Left lobe of liver (tissue), 2 donors: ENCODE measurements at places on chromosomes 7 and 10. TPM values are rescaled to one million over a fixed set of nuclear protein-coding genes. Genes with fewer than 3 reads are reported as not detected.
A peak's percentile ranks its signal among the peaks of the same experiment; 100 is the strongest.

DNA sequence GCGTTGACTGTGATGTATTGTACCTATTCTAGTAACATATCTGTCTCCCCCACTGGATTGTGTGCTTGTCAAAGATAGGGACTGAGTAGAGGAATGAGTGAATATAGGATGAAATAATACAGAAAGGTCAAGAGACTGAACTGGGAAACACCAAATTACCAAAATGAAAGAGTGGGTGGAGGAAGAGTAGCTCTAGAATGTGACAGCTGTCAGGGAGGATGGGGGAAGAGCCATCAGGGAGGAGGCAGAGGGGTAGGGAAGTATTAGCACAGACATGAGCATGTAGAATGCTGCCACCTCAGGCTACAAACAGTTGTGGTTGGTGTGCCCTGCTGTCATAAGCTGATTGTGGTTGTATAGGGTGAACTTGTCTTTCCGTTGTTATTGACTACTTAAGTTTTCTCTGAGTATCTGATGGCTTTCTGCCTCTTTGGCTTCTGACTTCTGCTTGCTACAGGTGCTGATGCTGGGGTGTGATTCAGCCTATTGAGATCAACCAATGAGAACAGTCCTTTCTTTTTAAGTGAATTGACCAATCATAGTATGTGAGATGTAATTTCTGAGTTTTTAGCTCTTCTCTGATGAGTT is 5.6 kb downstream of the CCSER2 start:
- no peak for DNase-seq

GRCh38 chr10:119161680-119162451 is 3.6 kb downstream of the SFXN4 start:
- peak; percentile 65 for DNase-seq

DNA sequence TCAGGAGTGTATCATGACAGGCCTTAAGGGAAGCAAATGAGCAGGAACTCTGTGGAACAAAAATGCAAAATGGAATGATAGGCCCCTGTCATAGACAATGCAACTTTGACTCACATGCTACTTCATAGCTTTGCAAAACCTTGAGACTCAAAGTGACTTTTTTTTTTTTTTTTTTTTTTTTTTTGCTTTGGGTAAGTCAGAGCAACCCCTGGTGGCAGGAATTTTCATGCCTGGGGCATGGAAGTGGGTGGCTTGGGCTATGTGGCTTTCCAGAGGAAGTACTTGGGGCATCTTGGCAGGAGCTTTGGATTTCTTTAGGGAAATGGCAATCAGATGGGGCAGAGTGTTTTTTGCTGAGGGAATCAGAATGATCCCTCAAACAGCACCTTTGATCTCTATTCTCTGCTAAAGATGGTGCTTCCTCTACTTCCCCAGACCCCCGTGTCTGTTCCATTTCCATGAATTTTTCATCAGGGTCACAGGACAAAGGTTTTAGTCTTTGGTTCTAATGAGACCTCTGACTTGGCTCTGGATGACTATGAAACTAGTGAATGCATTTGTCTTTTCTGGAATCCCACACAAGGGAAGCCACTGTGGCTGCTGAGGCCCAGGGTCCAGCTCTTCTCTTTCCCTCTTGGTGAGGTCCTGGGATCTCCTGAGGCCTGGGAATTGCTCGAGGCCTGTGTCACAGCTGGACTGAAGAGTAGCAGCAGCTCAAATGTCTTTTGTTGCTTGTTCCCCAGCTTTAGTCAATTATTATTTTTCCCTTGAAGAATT is 62.8 kb downstream of the TACC2 start:
- no peak for DNase-seq

GRCh38 chr7:131655866-131656265 is 99.4 kb upstream of the PODXL start:
- no peak for DNase-seq

GRCh38 chr7:91193141-91193540 is 71.1 kb upstream of the FZD1 start:
- no peak for DNase-seq

DNA sequence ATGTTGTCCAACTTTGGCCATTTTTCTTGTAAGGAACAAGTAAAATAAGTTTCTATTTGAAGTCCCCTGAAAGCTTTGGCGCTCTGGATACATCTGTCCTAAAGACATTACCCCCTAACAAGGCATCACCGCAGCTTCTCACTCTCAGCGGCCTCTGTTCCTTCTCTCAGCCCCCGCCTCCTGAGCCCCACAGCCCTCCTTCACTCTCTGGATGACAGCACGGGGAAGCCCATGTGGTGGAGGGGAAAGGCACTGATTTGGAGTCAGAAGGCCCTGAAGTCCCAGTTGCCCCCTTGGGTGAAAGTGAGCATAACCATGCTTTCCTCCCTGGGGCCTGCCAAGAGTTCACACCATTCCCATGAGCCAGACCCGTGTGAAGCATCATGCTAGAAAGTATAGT is 4.6 kb downstream of the H2BK1 start:
- DNase-seq = no peak

GRCh38 chr7:66957595-66958290 is 36.7 kb downstream of the TMEM248 start:
- no peak for DNase-seq

CPA2 gene
- 1.9 TPM for total RNA-seq

SCRN1 gene
- 3.1 TPM for total RNA-seq

HOXA10 gene
- 0.10 TPM for total RNA-seq

EN2 gene
- not detected for total RNA-seq
